CD4-positive, alpha-beta T cell treated with Interferon gamma for 1 hour (primary cell): ENCODE measurements at places on chromosomes 12 and 14.
A peak's percentile ranks its signal among the peaks of the same experiment; 100 is the strongest.

GRCh38 chr14:104316121-104316722 is 177.8 kb downstream of the KIF26A start:
- DNase-seq: no peak

GRCh38 chr14:29548948-29549370 is 378.7 kb downstream of the PRKD1 start:
- DNase-seq: no peak

GRCh38 chr14:74720526-74720925 is 7.6 kb downstream of the FCF1 start:
- DNase-seq: no peak

- no peak for DNase-seq
Observed at GRCh38 chr14:102187568-102188001, 47.9 kb downstream of the WDR20 start.

- no peak for DNase-seq
Observed at GRCh38 chr14:80522936-80523335, 311.6 kb upstream of the DIO2 start.

DNA sequence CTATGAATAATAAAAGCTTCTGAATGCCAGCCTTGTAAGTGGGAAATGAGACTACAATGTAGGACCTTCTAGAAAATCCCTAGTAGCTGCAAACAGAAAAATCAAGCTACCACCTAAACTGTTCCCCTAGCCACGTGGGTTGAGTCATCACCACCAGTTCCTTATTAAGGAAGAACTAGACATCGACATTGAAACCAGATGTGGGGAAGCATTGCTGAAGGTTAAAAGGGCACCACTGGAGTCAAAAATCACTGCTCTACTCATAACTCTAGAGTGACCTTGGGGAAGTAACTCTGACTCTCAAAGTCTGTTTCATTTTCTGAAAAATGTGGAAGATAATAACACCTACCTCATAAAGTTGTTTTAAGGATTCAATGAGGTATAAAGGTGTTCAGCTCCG is 9.4 kb upstream of the CNIH1 start:
- peak; percentile 43 for DNase-seq

- DNase-seq: no peak
Observed at GRCh38 chr14:99592933-99593753, 10.9 kb downstream of the CCDC85C start.

- DNase-seq: no peak
Observed at GRCh38 chr12:11958221-11959091, 112.3 kb upstream of the BCL2L14 start.

GRCh38 chr12:65825507-65826352 is 1.4 kb downstream of the HMGA2 start:
- DNase-seq: no peak

DNA sequence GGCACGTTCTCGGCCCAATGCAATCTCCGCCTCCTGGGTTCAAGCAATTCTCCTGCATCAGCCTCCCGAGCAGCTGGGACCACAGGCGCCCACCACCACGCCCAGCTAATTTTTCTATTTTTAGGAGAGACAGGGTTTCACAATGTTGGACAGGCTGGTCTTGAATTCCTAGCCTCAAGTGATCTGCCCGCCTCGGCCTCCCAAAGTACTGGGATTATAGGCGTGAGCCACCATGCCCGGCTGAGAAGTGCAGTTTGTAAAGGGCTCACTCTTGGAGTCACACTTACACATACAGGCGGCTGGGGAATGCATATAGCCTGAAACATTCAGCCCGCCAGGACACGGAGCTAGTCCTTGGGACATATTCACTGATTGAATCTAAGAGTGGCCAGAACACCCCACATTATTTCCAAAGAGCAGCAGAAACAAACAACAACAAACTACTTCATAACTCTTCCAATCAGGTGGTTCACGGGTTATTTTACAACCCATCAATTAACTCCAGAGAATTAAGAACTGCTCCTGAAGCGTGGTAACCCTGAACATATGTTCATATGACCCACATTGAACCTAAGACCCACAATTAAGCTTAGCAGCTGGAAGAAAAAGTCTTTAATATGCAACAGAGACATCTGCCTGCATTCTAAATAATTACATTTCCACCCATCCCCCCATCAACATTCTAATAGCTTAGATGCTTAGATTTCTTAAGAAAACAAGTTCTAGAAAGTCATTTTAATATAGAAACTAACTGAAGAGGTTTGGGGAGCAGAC is 49.2 kb downstream of the SSH1 start:
- no peak for DNase-seq

DNA sequence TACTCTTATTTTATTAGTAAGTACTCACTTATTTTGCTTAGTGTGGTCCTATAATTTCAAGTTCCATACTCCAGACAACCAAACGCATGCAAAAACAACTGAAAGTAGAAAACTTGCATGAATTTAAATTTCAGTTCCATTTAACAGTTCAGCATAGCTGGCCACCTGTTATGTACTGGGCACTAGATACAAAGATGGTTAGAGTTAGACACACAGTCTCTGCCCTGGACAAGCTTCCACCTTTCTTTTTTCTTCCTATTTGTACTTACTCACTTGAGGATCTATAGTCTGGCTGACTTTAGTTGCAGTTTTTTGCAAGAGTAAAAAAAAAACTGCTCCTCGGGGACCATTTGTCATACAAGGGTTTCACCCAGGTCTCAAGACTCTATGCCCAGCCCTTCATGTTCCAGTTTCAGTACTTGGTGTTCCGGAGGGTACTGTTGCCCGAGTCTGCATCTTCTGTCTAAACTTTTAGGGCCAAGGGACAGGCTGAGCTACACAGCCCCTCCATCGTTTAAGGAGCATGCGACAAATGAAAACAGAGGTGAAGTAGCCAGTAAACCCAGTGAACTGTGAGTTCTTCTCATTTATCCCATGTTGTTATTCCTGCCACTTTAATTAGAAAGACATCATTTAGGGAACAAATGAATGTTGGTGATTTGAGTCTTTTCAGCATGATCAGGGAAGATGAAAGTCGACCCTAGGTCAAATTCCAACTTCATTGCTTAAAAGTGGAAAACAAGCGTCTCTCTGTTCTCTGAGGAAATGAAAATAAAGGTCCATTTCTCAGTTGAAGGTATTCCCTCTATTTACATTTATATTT is 22.3 kb downstream of the RPGRIP1 start:
- DNase-seq: no peak

DNA sequence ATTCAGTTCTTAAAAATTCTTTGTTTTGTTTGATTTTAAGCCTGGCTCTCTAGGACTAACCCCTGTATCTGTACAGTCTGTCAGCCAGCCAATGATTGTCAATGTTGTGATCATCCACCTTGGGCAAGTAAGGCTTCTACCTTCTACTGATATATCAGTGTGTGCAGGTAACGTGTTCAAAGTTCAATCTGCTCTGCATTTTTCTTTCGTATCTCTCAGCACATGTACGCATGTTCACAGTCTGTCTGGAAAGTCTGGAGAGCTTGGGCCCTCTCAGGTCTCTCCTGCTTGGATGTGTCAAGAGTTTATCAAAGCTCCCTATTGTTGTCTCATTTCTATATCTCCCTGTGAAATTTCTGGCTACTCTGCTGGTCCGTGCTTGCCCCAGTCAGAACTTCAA is 138.6 kb upstream of the VRK1 start:
- DNase-seq: no peak

GRCh38 chr12:84411031-84411430 is 501.6 kb downstream of the SLC6A15 start:
- DNase-seq: no peak

DNA sequence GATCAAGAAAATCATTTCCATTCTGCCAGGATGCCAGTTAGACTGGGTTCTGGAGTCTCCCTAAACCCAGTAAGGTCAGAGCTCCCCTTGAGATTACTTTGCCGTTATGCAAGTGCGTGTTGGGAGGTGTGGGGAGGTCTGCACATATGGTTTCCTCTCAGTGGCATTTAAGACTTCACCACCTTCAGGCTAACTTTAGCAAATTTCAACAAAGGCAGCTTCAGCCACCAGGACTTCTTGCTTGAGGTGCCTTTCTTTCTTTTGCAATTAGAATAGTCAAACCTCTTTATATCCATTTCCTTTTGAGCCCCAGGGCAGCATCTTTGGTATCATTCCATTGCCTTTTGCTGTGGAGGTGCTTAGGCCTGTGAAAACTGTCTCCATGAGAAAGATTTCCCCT is 117.2 kb upstream of the CCND2 start:
- DNase-seq: no peak

DNA sequence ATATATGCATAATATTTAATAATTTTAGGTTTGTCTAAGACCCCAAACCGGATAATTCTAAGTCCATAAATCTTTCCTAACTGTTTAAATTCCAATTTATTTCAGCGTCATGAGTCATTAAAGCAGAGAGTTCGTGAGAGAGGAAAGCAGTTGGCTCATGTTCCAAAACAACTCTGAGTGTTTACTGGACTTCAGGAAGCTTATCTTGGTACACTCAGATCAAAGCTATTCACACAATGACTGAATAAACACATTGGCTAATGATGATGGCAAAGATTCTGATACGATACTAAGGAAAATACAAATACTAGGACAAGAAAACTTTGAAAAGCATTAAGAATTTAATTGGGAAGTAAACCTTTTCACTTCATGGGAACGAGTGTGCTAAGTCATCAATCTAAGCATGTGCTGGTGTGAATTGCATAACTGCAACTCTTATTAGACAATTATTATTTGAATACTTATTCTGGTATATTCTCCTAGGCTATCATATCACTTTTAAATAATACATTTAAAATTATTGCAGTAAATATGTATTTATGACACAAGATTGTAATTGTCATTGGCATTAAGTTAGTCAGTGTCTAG is 34.8 kb upstream of the CLEC14A start:
- no peak for DNase-seq

GRCh38 chr12:44317651-44318126 is 481.8 kb downstream of the TMEM117 start:
- DNase-seq: no peak

DNA sequence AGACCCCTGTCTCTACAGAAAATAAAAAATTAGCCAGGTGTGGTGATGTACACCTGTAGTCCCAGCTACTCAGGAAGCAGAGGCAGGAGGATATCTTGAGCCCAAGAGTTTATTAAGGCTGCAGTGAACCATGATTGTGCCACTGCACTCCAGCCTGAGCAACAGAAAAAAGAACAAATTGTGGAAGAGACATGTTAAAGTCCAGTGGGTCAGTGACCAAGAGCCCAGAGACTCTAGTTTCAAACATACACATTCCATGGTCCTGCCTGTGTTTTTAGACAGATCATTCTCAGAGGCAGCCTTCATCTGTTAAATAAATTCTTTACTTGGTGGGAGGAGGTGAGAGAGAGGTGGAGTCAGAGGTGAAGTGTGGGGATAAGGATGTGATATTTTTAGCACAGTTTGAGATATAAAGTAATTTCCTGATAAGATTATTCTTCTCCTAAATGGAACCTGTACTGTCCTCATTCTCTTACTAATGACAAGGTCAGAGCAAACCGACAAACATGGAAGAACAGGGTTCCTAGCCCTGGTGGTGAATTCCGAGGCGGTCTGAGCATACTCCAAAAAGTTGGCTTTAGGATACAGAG is 48.7 kb downstream of the RASSF3 start:
- DNase-seq: no peak

GRCh38 chr14:99779751-99780150 is 13.5 kb upstream of the EML1 start:
- no peak for DNase-seq

- DNase-seq: no peak
Observed at GRCh38 chr14:101124815-101125214, 221.3 kb upstream of the RTL1 start.

DNA sequence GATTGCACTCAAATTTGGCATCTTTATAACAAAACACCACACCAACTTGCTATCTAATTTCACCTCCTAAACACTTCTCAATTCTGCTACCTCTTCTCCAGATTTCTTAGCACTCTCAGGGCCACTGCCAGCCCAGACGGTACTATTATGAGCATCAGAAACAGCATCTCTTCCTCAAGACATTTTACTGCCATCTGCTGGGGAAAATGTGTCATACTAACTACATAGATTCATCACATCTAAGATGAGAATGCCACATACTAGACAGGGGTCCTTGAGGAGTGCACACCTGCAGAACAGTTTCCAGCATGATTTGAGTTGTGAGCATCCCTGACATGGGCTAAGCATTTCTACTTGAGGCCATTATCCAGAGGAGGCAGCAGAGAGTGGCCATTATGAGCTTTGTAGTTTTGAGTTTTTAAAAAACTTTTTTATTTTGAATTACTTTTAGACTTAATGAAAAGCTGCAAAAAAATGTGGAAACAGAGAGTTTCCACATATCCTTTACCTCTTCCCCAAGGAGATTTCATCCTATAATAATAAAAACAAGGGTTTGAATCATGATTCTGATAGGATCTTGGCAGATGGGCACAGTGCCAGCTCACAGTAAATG is 15.1 kb upstream of the GRIP1 start:
- DNase-seq: no peak

GRCh38 chr14:61470261-61470960 is 149.0 kb downstream of the PRKCH start:
- no peak for DNase-seq

GRCh38 chr12:130414381-130414780 is 76.7 kb downstream of the PIWIL1 start:
- no peak for DNase-seq

GRCh38 chr14:74275241-74275841 is 27.4 kb downstream of the ABCD4 start:
- no peak for DNase-seq

DNA sequence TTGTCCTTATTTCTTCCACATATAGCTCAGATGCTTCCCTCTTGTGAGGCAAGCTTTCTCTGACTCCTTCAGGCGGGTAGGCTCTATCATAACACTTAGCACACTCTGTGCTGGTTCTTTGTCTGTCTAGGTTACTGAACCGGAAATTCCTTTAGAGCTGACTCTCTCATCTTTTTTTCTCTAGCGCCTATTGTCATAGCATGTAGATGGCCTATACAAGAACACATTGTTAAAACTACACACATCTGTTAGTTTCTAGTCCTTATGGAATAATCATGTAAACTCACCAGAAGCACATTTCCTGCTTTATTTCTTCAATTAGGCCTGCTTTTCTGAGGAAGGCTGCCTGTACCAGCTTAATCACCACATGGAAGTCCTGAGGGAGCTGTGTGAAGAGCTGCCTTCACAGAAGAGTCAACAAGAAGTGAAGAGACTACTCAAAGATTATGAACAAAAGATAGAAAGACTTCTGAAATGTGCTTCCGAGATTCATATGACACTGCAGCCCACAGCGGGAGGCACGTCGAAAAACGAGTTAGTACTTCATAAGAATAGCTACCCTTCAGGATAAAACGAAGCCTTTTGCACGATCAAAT is 143.9 kb downstream of the SYNE2 start:
- no peak for DNase-seq

GRCh38 chr12:84814664-84815245 is 97.8 kb downstream of the SLC6A15 start:
- no peak for DNase-seq

- DNase-seq: peak; percentile 48
Observed at GRCh38 chr14:105537580-105538474, 11.4 kb downstream of the TMEM121 start.

- DNase-seq: no peak
Observed at GRCh38 chr14:56119201-56119981, 1.2 kb downstream of the PELI2 start.

GRCh38 chr14:26856876-26857518 is 259.2 kb upstream of the NOVA1 start:
- DNase-seq: no peak
